ENCODE measurements at places on chromosomes 3 and 15.
A peak's percentile ranks its signal among the peaks of the same experiment; 100 is the strongest.

DNA sequence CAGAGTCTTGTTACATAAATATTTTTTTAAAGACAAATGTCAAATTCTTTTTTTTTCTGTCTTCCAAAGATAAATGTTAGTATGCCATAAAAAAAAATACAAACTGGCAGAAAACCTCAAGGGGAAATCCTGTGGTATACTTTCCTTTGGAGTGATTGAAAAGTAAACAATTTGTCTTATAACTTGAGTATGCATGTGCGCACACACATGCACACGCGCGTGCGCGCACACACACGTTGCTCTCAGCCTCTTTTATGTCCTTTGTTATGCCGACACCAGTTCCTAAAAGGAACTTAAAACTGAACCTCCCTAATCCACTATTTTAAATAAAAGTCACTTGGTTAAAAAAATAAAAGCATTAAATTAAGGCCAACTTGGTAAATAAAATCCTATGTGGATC is 58.1 kb downstream of the TGFBR2 start:
- no peak for DNase-seq

DNA sequence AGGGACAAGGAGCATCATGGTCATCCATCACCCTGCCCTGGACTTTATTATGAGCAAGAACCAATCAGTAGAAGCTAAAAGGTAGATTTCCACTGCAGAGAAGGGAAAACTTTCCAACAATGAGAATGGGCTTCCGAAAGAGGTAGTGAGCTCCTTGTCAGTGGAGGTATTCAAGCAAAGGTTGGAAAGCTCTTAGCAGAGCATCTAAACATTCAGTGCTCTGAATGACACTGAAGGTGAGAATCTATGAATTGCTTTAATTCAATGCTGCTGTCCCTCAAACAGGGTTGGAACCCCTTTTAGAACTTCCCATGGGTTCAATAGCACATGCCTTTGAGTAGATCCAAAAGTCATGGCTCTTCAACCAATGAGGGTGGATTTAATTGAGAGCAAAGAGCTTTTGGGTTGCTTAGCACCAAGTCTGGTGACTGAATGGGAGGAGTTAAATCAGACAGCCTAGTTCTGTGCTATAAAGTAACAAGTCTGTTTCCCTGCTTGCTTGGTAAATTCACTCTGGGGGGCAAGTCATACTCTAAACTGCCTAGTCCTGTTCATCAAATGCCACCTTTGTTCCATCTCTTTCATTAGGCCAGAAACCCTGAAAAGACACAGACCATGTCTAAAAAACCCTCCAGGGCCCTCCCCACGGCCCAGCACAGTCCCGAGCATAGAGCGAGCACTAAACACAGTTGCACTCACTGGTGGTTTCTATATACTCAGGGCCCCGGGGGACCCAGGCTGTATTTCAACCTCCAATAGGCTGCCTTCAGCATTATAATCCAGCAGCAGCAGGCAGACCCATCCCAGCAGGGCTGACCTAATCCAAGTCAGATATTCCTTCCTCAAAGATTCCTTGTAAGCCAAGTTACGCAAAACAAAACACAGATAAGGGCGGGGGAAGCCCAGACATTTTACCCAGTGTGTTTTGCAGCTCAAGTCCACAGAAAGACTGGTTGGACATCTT is 161.2 kb downstream of the MEGF11 start:
- no peak for DNase-seq

DNA sequence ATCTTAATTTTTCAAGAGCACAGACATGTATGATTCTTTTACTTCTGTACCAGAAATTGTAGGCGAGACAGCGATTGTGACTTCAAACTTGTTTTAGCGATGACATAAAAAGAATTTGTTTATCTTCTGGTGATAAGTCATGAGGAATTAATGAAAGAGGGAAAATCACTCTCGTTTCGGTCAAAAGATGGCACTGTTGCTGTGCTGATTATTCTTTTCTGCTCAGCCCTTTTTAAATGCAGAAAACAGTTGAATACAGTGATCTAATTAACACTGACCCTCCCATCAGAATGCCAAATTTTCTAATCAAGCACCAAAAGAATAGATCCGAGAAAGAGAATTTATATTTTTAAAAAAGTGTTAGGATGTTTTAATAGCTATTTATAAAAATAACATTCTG is 52.6 kb downstream of the NSUN3 start:
- no peak for DNase-seq

GRCh38 chr3:159860269-159861116 is 128.1 kb upstream of the IL12A start:
- peak; percentile 81 for DNase-seq

- DNase-seq = no peak
Observed at GRCh38 chr3:171213907-171214306, 187.4 kb upstream of the SLC2A2 start.

GRCh38 chr3:185060655-185061054 is 92.2 kb downstream of the C3orf70 start:
- DNase-seq = no peak

- DNase-seq = no peak
Observed at GRCh38 chr15:90205886-90206285, 4.8 kb downstream of the SEMA4B start.

GRCh38 chr3:158918451-158918850 is 116.6 kb downstream of the MFSD1 start:
- no peak for DNase-seq
